ENCODE measurements at places on chromosomes 11 and 22.

DNA sequence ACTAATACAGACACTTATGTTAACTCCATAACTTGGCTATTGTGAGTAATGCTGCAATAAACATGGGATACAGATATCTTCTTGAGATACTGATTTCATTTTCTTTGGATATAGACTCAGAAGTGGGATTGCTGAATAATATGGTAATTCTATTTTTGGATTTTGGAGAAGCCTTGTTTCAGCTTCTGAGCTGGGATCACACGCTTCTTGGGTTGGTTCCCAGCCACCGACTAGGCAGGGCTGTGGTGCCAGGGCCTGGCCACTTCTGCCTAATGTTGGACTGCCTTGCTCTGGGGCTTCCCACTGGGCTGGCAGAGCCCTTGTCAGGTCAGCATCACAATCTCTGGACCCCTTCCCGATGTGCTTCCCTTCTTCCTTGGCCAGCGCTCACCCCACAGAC, 14.0 kb upstream of the MCHR1 start:
- DNase-seq = no peak

- DNase-seq = no peak
These were observed 20.1 kb upstream of the CD44 start for GRCh38 chr11:35118906-35119305.

- peak; percentile 54 for DNase-seq
These were observed 15.8 kb downstream of the TMEM258 start for GRCh38 chr11:61776561-61777075.

DNA sequence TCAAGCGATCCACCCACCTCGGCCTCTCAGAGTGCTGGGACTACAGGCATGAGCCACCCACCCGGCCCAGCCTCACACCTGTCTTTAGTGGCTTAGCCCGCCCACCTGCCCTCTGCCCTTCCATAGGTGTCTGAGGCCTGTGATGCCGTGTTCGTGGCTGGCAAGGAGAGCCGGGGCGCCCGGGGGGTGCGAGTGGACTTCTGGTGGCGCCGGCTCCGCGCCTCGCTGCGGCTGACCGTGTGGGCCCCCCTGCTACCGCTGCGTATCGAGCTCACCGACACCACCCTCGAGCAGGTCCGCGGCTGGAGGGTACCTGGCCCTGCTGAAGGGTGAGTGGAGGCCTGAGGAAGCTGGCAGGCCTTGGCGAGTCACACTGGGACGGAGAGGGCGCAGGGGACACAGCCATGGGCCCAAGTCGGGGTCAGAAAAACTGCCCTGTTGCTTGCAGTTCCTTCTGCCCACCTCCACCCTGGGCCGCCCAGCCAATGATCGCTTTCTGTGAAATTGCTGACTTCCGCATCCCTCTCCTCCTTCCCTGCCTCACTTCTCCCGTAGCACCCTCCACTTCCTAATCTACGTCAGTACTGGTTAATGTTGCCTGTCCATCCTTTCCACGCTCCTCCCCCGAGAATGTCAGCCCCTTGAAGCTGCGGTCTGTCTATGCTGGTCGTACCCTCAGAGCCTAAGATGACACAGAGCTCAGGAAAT, 9.3 kb downstream of the TMEM132A start:
- no peak for DNase-seq

DNA sequence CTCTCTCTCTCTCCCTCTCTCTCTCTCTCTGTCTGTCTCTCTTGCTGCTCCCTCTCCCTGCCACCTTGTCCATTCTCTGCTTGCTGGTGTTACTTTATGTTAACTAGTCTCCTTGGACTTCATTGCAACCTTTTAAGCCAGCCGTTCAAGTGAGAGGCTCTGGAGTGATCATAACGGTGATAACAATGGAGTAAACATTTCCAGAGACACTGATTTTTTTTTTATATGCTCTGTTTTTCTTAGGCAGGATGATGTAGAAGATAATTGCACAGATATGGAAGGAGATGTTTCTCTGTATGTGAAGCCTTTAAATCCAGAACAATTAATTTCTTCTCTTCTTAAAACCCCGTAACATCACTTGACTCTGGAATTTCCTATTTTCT, 287.7 kb downstream of the TMEM135 start:
- no peak for DNase-seq

- DNase-seq = no peak
These were observed 26.8 kb downstream of the ADM start for GRCh38 chr11:10331548-10332289.

- DNase-seq = peak; percentile 22
These were observed 98.9 kb upstream of the UBASH3B start for GRCh38 chr11:122556605-122557004.

- no peak for DNase-seq
These were observed 24.4 kb downstream of the PI4KA start for GRCh38 chr22:20834206-20834605.

- DNase-seq = no peak
These were observed 1057.3 kb downstream of the OPCML start for GRCh38 chr11:132475026-132475425.

DNA sequence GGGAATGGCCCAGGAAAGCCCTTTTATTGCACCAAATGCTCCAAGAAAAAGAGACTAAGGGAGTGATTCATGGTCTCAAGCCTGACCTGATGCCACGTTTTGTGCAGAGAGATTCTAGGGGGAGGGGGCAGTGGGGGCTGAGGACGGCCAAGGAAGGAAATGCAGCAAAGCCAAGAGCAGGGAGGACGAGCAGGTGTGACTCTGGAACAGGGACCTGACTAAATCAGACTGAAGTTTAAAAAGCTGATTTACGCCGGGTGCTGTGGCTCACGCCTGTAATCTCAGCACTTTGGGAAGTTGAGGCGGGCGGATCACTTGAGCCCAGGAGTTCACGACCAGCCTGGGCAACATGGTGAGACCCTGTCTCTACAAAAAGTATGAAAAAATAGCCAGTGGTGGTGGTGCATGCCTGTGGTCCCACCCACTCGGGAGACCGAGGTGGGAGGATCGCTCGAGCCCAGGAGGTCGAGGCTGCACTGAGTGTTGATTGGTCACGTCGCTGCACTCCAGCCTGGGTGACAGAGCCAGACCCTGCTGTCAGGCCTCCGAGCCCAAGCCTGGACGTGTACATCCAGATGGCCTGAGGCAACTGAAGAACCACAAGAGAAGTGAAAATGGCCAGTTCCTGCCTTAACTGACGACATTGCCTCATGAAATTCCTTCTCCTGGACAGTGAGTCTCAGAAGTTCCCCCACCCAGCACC, 10.8 kb upstream of the IFITM3 start:
- DNase-seq = no peak

- no peak for DNase-seq
These were observed 649.7 kb downstream of the METTL15 start for GRCh38 chr11:28757725-28758515.

GRCh38 chr11:17979770-17980371, 33.0 kb downstream of the SERGEF start:
- DNase-seq = peak; percentile 41

- DNase-seq = no peak
These were observed 13.4 kb downstream of the PRDM10 start for GRCh38 chr11:129989149-129989813.

- DNase-seq = no peak
These were observed 93.9 kb downstream of the MORC2 start for GRCh38 chr22:30874431-30875370.

DNA sequence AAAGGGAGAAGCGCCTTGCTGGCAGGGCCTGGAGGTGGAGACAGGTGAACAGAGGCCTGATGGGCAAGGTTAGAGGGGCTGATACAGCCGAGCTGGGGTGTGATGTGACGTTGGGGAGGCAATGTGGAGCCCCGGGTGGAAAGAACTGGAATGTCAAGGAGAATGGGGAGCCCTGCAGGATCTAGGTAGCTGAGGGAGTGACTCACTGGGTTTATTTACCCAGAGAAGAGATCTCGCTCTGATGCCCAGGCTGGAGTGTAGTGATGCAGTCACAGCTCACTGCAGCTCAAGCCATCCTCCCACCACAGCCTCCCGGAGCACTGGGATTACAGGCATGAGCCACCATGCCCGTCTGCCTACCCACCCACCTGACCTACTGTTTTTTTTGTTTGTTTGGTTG, 1.9 kb upstream of the CYB5R3 start:
- no peak for DNase-seq

DNA sequence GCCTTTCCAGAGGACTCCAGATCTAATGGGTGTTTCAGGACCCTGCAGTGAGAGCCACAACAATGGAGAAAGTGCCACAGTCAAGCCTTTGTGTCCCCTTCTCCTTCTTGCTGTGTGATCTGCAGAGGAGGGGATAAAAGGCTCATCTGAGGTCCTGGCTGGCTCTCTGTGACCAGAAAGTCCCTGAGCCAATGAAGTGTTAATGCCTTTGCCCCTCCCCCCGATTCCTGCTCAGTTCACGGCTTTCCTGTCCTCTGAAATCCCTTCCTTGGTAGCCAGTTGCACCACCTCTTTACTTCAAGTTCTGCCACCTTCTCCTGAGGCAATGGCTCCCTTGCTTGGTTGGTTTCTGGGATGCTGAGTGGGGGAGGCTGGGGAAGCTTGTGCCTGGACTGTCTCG, 47.6 kb downstream of the FLI1 start:
- DNase-seq = no peak

- no peak for DNase-seq
These were observed 179.7 kb upstream of the MTNR1B start for GRCh38 chr11:92789761-92790160.

- no peak for DNase-seq
These were observed 7.8 kb downstream of the GGA1 start for GRCh38 chr22:37616201-37617083.

DNA sequence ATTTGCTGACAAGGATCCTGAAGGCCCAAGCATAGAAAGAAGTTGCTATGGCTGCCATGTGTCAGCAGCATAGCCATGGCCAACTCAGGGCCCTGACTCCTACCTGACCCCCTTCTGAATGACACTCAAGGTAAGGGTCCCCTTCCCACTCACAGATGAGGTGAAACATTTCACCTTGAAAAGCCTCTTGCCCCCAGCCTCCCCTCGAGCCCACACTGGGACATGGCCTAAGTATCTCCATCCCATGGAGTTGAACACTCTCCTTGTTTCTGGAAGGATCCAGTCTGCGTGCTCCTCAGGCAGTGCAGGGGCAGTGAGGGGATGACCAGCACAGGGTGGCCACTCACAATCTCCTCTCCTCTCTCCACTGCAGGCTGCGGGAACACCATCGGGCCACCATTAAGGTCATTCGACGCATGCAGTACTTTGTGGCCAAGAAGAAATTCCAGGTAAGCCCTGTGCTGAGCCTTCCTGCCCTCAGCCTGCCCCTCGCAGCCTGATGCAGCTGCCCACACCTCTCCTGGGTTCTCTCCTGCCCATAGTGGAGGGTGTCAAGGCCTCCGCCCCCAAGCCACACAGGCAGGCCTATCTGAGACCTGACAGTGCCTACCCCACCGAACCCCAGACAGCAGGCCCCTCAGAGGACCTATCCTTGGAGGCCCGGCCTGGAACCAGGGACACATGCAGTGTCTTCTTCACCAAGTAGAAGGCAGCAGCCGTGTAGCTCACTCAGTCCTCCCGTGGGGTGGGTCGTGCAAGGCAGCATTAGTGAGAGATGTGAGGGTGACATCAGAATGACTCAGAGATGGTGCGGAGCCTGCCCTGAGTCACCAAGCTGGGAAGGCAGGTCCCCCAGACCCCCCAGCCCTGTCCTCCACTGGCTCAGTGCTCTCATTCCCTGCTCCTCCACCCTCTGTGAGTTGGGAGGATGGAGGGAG, 68.9 kb upstream of the KCNQ1OT1 start:
- no peak for DNase-seq

DNA sequence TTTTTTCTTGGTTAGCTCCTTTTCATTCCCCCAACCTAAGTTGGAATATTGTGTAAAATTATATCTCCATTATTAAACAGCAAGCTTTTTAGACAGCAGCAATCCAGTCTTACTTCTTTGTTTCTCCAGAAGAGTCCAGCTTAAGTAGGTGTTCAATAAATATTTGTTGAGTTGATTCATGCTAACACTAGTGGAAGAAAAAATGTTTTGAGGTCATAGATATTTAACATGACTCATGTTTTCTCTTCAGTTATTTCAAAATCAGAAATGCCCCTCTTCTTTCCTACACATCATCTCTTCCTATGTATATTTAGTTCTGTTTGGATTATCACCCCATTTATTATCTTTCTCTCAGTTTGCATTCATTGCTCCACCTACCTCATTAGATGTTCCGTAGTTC, 20.3 kb downstream of the CCDC83 start:
- no peak for DNase-seq

DNA sequence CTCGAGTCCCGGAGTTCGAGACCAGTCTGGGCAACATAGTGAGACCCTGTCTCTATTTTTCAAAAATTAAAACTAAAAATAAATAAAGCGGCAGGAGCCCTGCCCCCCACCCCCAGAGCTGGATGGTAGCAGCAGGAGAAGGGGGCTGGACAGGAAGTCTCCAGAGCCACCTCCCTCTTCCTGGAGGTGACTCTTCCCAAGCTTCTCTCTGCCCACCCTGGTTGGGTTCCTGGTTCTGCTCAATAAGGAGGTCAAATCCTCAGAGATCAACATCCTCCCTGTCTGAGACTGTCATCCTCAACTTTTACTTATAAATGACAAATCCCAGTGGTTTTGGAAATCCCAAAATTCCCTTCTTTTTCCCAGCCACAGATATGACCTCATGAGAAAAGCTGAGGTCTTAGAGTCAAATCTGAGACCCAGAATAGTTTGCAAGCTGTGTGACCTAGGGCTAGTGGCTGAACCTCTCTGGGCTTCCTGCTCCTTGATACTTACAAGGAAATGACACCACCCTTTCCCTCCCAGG, 987 bp downstream of the C1QTNF6 start:
- DNase-seq = no peak

DNA sequence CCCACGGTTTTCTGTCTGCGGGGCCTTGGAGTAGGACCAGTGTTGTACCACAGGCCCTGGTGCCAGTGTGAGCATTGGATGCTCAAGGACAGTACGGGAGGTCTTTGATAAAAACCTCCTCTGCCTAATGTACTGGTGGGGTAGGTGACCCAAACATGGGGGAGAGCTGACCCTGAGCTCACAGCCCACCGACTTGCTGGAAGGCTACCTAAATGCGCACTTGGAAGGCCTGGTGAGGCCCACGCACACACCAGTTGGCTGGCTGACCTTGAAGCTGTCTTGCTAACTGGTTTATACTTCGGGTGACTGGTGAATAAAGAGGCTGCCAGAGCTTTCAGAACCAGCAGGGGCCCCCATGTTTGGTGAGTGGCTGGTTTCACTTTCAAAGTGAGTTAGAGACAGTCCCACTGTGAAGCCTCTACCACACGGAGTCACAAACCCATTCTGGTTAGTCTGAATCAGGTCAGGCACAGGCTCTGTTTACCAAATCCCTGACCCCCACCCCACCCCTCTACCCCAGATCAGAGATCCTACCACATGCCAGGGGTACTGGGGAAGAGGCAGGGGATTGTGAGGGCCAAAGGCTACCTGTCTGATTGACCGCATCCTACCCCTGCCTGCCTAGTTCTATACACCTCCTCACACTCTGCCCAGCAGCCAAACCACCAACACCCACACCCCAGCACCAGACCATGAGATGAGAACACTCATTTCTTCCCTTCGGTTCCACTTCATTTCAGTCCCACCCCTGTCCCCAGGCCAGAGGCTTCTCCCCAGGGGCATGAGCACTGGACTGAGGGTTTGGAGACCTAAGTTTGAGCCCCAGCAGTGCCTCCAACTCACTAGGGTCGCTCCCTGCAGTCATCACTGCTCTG, 12.7 kb upstream of the IL2RB start:
- DNase-seq = peak; percentile 80
